Activated T-helper 9 cell treated with anti-CD3 and anti-CD28 coated beads, Interleukin-2, amount 50 U/mL, for 16 hours (primary cell): ENCODE measurements at places on chromosomes 12 and 14.
A peak's percentile ranks its signal among the peaks of the same experiment; 100 is the strongest.

DNA sequence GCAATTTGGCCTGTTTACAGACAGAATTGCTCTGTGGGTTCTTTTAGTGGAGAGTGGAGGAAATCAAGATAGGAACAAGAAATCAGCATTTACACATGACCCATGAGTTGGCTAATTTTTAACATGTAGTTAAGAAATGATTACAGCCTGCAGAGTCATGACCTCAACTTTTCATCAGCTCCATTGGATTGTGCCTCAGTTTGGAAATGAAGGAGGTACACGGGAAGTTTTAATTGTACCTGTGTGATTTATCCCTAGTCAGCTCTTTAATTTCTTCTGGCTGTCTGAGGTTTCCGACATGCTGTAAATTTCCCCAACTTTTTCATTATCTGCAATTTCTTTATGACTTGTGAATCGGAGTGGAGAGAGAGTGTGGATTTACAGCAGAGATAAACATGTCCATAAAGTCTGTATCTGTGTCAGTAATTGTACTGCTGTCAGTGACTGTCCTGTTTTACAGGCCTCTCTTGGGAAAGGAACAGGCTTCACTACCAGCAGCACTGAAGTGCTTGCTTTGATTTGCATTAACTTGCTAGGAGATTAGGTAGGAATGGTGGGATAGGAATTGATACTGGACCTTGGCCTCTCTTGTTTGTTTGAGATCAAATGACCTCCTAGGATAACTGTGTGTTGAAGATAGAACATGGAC, 49.2 kb downstream of the LIN52 start:
- DNase-seq: no peak

- DNase-seq: no peak
Measured at GRCh38 chr12:74539765-74540526, 2.3 kb downstream of the ATXN7L3B start.

- DNase-seq: no peak
Measured at GRCh38 chr12:124774054-124774461, 89.6 kb downstream of the SCARB1 start.

GRCh38 chr12:31732926-31733548, 4.2 kb upstream of the AMN1 start:
- peak; percentile 21 for DNase-seq

- DNase-seq: no peak
Measured at GRCh38 chr14:73725116-73726024, 11.2 kb upstream of the PNMA1 start.

DNA sequence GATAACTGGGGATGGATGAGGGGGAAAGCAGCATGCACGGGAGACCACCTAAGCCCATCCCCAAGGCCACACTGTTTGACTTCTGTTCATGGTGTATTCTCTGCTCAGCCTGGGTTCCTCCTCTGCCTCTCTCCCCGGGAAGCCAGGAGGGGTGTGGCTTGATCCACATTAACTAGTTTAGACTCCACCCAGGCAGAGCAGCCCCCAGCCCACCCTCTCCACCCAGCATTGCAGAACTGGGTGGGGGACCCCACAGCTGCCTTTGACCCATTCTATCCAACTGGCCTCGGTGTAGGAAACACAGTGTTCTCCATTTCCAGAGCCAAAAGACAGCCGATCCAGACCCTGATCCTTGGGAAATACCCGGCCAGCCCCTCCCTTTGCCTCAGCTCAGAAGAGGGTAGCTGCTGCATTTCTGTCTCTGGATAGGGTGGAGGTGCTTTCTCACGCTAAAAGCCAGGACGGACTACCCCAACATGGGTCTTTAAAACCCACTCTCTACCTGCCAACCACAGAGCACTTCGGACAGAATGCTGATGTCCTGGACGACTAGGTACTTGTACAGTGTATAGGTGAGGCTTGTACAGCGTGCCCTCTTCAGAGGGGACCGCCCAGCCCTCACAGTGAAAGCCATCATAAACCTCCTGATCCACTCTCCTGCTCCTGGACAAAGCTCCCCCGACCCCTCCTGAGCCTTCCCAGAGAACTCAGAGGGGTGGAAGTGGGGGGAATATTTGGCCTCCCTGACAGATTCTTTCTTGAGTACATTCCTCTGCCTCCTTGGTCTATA, 9.4 kb downstream of the SPRYD3 start:
- no peak for DNase-seq

- DNase-seq: no peak
Measured at GRCh38 chr14:53367644-53368026, 214.5 kb upstream of the DDHD1 start.
